Right cardiac atrium (tissue), 5 donors: ENCODE measurements at places on chromosomes 7 and 10. TPM values are rescaled to one million over a fixed set of nuclear protein-coding genes. Genes with fewer than 3 reads are reported as not detected.

Gene ST8SIA6
- 20.0 TPM for total RNA-seq

Gene NPM3
- total RNA-seq = 5.1 TPM

- DNase-seq = no peak
Measured at GRCh38 chr7:141275350-141275749, 201.5 kb downstream of the TMEM178B start.

Gene ARHGEF35
- 2.8 TPM for total RNA-seq

GRCh38 chr7:115122388-115122787 lies 200.5 kb downstream of the MDFIC start:
- no peak for DNase-seq

DNA sequence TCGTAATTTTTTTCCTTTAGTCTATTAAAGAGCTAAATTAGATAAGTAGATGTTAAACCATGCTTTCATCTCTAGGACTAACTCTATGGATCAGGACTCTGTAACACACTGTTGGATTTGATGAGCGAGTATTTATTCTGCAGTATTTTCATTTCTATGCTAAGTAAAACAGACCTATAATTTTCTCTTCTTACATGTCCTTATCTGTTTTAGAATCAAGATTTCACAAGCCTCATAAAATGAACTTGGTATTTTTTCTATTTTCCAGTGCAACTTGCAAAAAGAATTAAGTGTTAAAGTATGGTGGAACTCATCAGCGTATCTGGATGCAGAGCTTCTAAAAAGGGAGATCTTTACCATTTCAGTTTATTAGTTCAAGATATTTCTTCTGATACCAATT lies 2.4 kb downstream of the CACUL1 start:
- DNase-seq = no peak

GRCh38 chr7:83640731-83641537 lies 8.0 kb downstream of the SEMA3E start:
- no peak for DNase-seq

Gene DPY19L1
- 31.5 TPM for total RNA-seq

- DNase-seq = no peak
Measured at GRCh38 chr10:88417387-88418030, 165.6 kb downstream of the RNLS start.

Gene PNPLA8
- total RNA-seq = 32.7 TPM

DNA sequence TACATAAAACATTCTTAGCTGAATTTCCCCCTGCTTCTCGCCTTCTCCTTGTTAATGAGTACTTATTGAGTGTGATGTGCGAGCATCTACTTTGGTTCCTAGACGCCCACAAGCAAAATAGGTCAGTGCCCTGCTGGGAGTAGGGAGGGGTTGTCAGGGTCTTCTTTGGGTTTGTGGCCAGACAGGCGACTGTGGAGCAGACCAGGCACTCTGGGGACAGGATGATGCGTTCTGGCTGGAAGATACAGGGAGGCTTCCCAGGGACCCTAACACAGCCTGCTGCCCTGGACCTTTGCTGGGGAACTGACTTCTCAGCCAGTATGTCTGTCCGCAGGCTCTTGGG lies 227.2 kb downstream of the CUX1 start:
- no peak for DNase-seq

Gene TAF5
- 2.1 TPM for total RNA-seq

GRCh38 chr7:37092548-37092947 lies 356.1 kb downstream of the ELMO1 start:
- DNase-seq = no peak

- DNase-seq = no peak
Measured at GRCh38 chr7:143299840-143300239, 11.7 kb downstream of the CASP2 start.

DNA sequence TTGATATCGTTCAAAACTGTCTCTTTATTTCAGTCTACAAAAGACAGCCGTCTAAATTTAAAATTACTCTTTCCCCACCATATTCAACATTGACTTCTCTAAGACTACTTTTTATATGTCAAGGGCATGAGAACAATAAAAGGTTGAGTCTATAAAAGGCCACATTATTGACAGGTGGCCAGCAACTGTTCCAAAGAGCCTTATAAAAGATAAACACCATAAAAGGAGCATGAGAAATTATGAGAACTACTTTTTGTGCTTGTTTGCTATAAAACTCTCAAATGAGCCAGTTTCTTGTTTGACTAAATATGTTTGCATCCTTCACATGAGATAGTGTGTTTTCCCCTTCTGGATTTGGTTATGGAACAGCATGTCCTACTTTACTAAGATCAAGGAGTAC lies 189.2 kb downstream of the THSD7A start:
- no peak for DNase-seq

GRCh38 chr10:101895781-101896180 lies 52.2 kb upstream of the KCNIP2 start:
- DNase-seq = no peak

DNA sequence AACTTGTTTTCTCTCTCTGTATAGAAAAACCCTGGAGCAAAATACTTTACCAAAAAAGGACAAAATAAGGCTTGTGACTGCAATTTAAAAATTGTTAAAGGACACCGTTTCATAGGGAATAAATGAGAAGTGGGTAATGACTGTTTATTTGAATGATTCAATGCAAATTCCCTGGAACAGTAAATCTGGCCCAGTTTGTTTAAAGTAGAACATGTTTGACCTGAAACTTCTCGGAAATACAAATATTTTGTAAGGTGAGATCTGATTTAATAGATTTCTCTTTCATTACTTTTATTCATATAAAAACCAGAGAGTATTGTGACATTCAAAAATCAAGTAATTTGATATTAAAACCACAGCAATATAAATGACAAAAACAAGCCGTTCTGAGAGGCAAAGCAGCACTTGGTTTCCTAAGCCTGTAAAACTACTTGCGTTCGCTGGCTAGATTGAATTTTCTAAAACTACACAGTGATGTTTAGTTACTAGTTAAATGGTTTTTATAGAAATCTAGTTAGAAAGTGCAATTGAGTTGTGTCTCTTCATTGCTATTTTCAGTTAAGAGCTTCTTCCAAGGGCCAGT lies 76.8 kb upstream of the PITRM1 start:
- DNase-seq = no peak

Gene GPR85
- 4.0 TPM for total RNA-seq

Gene RPEL1
- not detected for total RNA-seq

GRCh38 chr7:156105337-156106106 lies 293.3 kb upstream of the SHH start:
- DNase-seq = no peak

GRCh38 chr7:158013085-158013668 lies 574.4 kb downstream of the PTPRN2 start:
- DNase-seq = no peak

- DNase-seq = no peak
Measured at GRCh38 chr7:44735403-44736165, 13.1 kb upstream of the ZMIZ2 start.

- no peak for DNase-seq
Measured at GRCh38 chr10:56836659-56837058, 475.6 kb upstream of the ZWINT start.

DNA sequence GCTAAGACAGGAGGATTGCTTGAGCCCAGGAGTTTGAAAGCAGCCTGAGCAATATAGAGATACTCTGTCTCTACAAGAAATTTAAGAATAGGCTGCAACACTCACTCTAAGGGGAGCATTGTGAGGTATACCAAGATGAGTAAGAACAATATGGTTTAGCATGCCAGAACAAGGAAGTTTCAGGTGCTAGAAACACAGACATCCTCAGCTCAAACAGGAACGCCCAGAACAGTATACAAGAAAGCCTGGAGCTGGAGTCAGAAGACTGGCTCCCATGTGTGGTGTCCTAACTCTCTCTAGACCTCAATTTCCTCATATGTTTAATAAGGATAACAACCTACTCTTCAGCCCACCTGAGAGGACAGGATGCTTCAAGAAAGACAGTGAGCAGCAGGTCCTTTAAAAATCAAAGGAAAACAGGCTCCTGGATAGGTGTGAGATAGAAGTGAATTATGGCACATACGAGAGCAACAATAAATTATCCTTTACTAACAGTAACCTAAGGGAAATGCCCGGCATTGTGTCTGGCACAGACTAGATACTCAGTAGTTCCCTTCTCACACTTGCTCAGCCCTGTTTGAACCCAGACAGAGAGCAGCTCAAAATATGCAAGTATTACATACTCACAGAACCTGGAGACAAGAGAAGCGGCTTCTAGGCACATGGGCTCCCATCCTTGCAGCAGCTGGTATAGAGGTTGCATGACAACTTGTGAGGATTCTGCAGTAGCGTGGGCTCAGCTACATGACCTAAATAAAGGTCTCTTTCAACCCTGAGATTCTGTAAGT lies 45.4 kb downstream of the KAT6B start:
- no peak for DNase-seq

Gene PTPRZ1
- total RNA-seq = 1.9 TPM

- DNase-seq = no peak
Measured at GRCh38 chr10:4294996-4295792, 510.2 kb upstream of the KLF6 start.

DNA sequence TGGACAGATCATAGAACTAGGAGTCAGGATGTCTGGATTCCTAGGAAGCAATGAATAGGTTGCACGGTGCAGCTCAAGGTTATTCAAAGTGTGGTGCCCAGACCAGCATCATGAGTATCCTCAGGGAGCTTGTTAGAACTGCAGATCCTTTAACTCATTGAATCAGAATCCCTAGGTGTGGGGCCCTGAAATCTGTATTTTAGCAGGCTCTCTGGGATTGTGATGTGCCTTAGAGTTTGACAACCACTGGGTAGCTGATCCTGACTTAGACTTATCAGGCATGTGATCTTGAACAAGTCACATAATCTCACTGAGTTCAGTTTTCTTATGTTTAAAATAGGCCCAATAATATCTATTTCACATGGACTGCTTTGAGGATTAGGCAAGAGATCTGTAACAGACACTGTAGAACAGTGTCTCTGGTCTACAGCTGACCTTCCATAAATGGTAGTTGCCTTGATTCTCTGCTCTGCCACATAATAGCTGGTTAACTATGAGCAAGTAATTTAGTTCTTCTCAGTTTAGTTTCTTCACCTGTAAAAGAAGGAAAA lies 46.4 kb upstream of the ATRNL1 start:
- no peak for DNase-seq

Gene CALML5
- total RNA-seq = not detected

GRCh38 chr7:155791214-155791737 lies 21.0 kb downstream of the SHH start:
- no peak for DNase-seq

- no peak for DNase-seq
Measured at GRCh38 chr10:30788307-30788706, 158.8 kb upstream of the LYZL2 start.
